ENCODE measurements at places on chromosomes 12 and 14.

DNA sequence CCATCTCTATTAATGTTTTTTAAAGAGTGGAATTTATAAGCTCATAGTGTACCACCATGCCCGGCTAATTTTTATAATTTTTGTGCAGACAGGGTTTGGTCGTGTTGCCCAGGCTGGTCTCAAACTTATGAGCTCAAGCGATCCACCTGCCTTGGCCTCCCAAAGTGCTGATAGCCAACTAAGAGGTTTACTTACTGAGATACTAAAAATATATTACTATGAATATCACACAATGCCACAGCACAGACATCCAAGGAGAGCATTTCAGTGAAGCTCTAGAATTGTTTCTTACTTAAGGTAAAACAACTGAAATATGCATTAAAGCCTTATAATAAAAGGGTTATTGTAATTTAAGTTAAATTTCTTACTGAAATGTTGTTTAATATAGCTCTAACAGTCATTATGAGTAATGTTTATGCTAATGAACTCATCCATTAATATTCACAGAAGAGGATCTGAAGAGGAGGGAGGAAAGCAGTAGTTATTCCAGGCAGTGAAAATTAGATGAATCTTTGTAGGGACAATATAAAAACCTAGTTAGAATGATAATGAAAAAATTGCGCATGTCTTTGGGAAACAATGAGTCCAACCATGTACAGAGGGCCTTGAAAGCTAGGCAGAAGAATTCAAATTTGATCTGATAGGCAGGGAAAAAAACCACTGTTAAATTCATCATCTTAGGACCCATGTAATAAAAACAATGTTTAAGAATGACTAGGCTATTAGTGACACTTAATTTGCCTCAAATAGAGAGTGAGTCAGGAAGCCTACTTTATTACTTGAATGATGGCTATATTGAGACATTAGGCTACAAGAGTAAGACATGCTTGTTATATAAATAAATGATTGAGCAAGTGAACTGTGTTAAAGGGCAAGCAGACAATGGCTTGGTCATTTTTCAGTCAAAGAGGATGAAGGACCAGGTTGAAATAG is 99.2 kb downstream of the SLC41A2 start:
- DNase-seq, result no peak

DNA sequence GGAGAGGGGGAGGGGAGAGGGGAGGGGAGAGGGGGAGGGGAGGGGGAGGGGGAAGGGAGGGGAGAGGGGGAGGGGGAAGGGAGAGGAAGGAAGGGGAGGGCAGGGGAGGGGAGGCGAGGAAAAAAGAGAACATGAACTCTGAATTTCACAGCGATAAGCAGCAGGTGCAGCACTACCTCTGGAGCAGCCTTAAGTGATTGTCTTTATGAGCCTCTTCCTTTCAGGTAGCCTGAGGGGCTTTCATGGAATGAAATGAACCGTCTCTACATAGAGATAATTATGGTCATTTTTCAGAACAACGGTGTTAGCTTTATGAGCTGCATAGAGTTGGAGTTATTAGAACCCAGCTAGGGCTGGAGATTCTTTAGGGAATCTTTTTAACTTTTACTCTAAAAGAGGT is 18.1 kb upstream of the PTCSC3 start:
- no peak for DNase-seq

GRCh38 chr14:41607304-41607775 is 664 bp downstream of the LRFN5 start:
- DNase-seq, result no peak

- DNase-seq, result no peak
These were observed 30.6 kb downstream of the PPFIBP1 start for GRCh38 chr12:27554421-27555186.

DNA sequence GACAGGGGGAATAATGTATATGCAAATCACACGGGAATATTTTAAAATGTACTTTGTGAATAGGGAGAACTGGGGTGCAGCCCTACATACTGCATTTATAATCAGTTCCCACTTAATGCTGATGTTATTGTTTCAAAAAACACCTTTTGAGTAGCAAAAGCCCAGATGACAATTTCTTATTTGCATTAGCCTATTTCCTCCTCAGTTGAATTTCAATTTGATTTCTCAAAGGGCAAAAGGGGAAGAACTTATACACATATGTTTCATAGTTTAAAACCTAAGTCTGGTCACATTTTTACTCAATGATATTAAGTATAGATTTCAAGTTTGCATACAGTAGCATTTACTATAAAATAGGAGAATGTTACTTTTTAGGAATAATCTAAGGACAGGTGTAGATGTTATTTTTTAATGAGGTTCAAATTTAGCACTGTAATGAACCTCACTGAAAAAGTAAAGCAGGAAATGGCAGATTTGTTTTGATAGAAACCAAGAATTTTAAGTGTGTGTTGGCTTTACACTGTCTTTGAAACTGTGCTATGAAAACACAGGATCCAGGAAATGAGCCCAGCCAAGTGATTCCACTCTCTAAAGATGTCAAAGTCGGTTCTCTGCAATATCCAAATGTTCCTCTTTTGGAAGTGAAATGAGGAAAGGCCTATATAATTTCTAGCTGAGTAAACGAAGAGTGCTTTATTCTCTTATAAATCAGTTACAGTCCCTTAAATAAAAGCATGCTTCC is 367.4 kb downstream of the BTG1 start:
- no peak for DNase-seq

- DNase-seq, result no peak
These were observed 619 bp downstream of the ERC1 start for GRCh38 chr12:991350-992333.

GRCh38 chr12:54549774-54550451 is 512 bp downstream of the PDE1B start:
- no peak for DNase-seq

- no peak for DNase-seq
These were observed 9.1 kb upstream of the PCED1B start for GRCh38 chr12:47070310-47070709.
